Endodermal cell (in vitro differentiated cells): ENCODE measurements at places on chromosomes 6 and 20. TPM values are rescaled to one million over a fixed set of nuclear protein-coding genes. Genes with fewer than 3 reads are reported as not detected.

The KCNG1 gene
- 84.4 and 106 TPM in 2 replicates for total RNA-seq

The FHL5 gene
- total RNA-seq: not detected in 3 replicates

The FAM217A gene
- not detected in 2 replicates for total RNA-seq

The MTCH1 gene
- total RNA-seq: 225 and 235 TPM in 2 replicates

The CPNE5 gene
- 0.29 to 0.54 TPM (median 0.42 TPM) in 3 replicates for total RNA-seq

The PARD6B gene
- 29.0 TPM in 2 replicates for total RNA-seq

The TFAP2D gene
- not detected in 3 replicates for total RNA-seq

DNA sequence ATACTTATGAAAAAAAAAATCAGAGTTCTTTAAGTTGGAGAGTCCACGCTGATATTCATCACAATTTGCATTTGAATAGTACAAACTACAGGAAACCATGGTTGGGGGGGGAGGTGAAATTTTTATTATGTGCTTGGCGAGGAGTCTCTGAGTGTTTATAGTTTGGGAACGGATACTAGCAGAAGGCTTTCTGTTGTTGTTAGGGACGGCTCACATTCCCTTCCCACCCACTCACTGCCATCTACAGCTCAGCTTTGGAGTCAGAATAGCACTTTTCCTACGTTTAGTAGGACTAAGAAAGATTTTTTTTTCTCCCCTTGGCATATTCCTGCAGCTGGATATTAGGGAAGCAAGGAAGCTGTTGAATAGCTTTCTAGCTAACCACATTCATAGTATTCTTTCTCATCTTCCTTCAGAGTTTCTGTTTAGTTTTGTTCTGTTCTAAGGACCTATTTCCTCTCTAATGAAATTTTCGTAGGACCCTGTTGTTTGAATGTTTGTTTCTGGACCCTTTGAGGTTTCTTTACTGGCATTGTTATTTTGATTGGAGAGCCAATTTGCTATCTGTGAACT is 235.1 kb upstream of the ZNF217 start:
- H3K27me3 ChIP-seq: no peaks in the 10 kb centered on the region
- peak overlapping the region; percentile 30 for H3K4me3 ChIP-seq
- peak overlapping the region; percentile 72 for H3K27ac ChIP-seq
- peaks cover 14% of the 10 kb centered on the region for H3K4me1 ChIP-seq
- no peaks in the 10 kb centered on the region for H3K36me3 ChIP-seq

- H3K4me1 ChIP-seq: no peaks in the 10 kb centered on the region
- no peak for DNase-seq
- no peak overlapping the region for H3K4me3 ChIP-seq
- H3K27me3 ChIP-seq: peaks cover 7% of the 10 kb centered on the region
- no peak overlapping the region for H3K27ac ChIP-seq
- H3K36me3 ChIP-seq: no peaks in the 10 kb centered on the region
Observed at GRCh38 chr6:37618916-37619590, 78.6 kb downstream of the MDGA1 start.

GRCh38 chr6:52577022-52577777 is at the start of gene TRAM2:
TSS of gene TRAM2 (minus strand) at chr6:52577060. CDS start at chr6:52576915, 145 bp downstream.
- peaks cover 3% of the 10 kb centered on the region for H3K4me1 ChIP-seq
- H3K27ac ChIP-seq: peak within 1 kb of the TSS; percentile 88
- peak within 1 kb of the TSS; percentile 84 for H3K4me3 ChIP-seq
- no peaks in the 10 kb centered on the region for H3K27me3 ChIP-seq
- no peaks in the 10 kb centered on the region for H3K36me3 ChIP-seq
- DNase-seq: peak; percentile 93

- H3K27me3 ChIP-seq: no peaks in the 10 kb centered on the region
- no peak for DNase-seq
- H3K36me3 ChIP-seq: no peaks in the 10 kb centered on the region
- H3K4me3 ChIP-seq: no peak overlapping the region
Observed at GRCh38 chr6:2697291-2697690, 53.4 kb downstream of the MYLK4 start.

DNA sequence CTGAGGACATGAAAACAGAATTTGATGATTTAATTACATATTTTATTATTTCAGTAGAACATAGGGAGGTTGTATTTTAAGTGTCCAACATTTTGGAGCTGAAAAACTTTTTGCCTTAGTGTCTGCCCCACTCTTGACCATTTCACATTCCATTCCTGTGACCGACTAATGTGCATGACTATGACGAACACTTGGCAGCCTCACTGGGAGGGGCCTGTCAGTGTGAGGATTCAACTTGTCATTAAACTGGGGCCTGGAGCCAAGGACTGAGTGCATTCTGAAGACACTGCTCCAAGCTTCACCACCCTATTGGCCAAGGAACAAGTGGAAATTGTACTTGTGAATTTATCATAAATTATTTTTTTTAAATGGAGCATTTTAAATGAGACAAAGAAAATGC is 661.3 kb downstream of the BCKDHB start:
- no peak for DNase-seq
- peaks cover 7% of the 10 kb centered on the region for H3K4me1 ChIP-seq
- no peaks in the 10 kb centered on the region for H3K36me3 ChIP-seq
- no peak overlapping the region for H3K27ac ChIP-seq
- no peaks in the 10 kb centered on the region for H3K27me3 ChIP-seq

GRCh38 chr6:144334150-144334708 is 49.1 kb downstream of the UTRN start:
- no peaks in the 10 kb centered on the region for H3K36me3 ChIP-seq
- peaks cover 16% of the 10 kb centered on the region for H3K4me1 ChIP-seq

- no peaks in the 10 kb centered on the region for H3K36me3 ChIP-seq
- H3K27ac ChIP-seq: no peak overlapping the region
- DNase-seq: no peak
- no peaks in the 10 kb centered on the region for H3K4me1 ChIP-seq
- no peak overlapping the region for H3K4me3 ChIP-seq
Observed at GRCh38 chr20:64152906-64153305, 11.3 kb upstream of the MYT1 start.

GRCh38 chr20:57396212-57396983 is 5.2 kb downstream of the RBM38 start:
- peaks cover 26% of the 10 kb centered on the region for H3K36me3 ChIP-seq
- H3K27me3 ChIP-seq: no peaks in the 10 kb centered on the region
- peaks cover 7% of the 10 kb centered on the region for H3K4me1 ChIP-seq
- DNase-seq: no peak
- H3K4me3 ChIP-seq: no peak overlapping the region

GRCh38 chr6:118708744-118709143 is 57.4 kb upstream of the CEP85L start:
- no peaks in the 10 kb centered on the region for H3K36me3 ChIP-seq
- H3K27me3 ChIP-seq: no peaks in the 10 kb centered on the region
- peak overlapping the region; percentile 73 for H3K4me3 ChIP-seq
- no peak overlapping the region for H3K27ac ChIP-seq
- DNase-seq: no peak

GRCh38 chr6:135176464-135176863 is 4.6 kb upstream of the MYB start:
- peaks cover 4% of the 10 kb centered on the region for H3K4me1 ChIP-seq
- H3K4me3 ChIP-seq: no peak overlapping the region
- H3K27me3 ChIP-seq: peaks cover 26% of the 10 kb centered on the region
- no peak for DNase-seq
- no peak overlapping the region for H3K27ac ChIP-seq

GRCh38 chr20:47875297-47876025 is 90.2 kb upstream of the SULF2 start:
- no peak for DNase-seq
- no peak overlapping the region for H3K27ac ChIP-seq
- H3K36me3 ChIP-seq: no peaks in the 10 kb centered on the region
- H3K4me3 ChIP-seq: no peak overlapping the region

GRCh38 chr6:54286141-54286540 is 22.1 kb upstream of the TINAG start:
- H3K27ac ChIP-seq: no peak overlapping the region
- H3K36me3 ChIP-seq: no peaks in the 10 kb centered on the region
- H3K27me3 ChIP-seq: no peaks in the 10 kb centered on the region
- no peaks in the 10 kb centered on the region for H3K4me1 ChIP-seq

GRCh38 chr20:11247046-11248010 is 573.5 kb upstream of the JAG1 start:
- DNase-seq: no peak
- no peaks in the 10 kb centered on the region for H3K36me3 ChIP-seq
- peak overlapping the region; percentile 81 for H3K27ac ChIP-seq
- peaks cover 25% of the 10 kb centered on the region for H3K4me1 ChIP-seq

- H3K27ac ChIP-seq: peak overlapping the region; percentile 18
- no peaks in the 10 kb centered on the region for H3K27me3 ChIP-seq
- H3K36me3 ChIP-seq: peaks cover 63% of the 10 kb centered on the region
- no peak for DNase-seq
- peaks cover 10% of the 10 kb centered on the region for H3K4me1 ChIP-seq
- H3K4me3 ChIP-seq: no peak overlapping the region
Observed at GRCh38 chr20:48723308-48724264, 104.2 kb downstream of the PREX1 start.

DNA sequence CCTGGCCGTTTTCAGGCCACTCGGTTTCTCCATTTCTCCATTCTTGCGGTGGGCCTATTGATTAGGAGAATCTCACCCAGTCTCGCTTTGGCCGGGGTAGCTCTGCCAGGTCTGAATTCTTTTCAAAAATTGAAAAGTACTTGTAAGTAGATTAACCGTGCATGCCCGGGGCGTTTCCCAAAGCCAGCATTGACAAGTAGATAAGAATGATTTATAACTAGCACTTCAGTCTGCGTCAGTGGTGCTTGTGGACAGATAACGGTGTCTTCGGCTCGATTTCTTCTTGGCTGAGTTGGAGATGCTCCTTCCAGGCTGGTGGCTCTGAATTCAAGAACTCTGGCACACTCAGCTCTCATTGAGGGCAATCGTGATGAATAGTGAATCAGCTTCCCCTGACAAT is 29.0 kb downstream of the SLC24A3 start:
- H3K27me3 ChIP-seq: no peaks in the 10 kb centered on the region
- no peaks in the 10 kb centered on the region for H3K36me3 ChIP-seq
- DNase-seq: no peak

DNA sequence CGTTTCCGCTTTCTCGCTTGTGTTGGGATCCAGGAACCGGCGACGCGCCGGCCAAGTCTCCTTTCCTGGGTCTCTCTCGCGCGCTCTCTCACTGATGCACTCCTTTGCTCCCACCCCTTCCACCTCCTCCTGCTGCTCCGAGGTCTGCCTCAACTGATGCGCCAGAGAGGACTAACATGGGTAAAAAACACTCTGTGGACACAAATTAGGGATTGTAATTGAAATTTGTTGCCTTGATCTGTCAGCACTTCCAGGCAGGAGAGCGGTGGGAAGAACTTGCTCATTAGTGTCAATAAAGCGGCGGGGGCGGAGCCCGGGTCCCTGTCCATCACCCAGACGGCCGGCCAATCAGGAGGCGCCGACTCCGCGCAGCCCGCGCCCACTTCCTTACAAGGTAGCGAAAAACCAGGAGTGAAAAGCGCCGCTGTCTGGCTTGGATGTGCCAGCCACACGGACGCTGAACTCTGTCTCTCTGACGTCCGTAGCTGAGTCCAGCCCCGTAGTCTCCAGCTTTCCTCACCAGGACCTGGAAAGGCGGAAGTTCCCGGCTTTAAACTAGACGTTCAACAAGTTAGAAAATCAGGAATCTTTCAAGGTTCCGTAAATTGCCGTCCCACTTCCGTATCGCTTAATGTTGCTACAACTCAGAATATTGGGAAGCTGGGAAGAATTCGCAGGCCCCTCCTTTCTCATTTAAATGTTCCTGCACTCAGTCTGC is at the start of gene TBX18:
TBX18 (minus strand) TSS at position 267 of the 718 bp plus-strand sequence. CDS start 417 bp downstream, outside the sequence.
- H3K4me1 ChIP-seq: peaks cover 11% of the 10 kb centered on the region
- H3K4me3 ChIP-seq: peak within 1 kb of the TSS; percentile 78
- no peaks in the 10 kb centered on the region for H3K36me3 ChIP-seq

DNA sequence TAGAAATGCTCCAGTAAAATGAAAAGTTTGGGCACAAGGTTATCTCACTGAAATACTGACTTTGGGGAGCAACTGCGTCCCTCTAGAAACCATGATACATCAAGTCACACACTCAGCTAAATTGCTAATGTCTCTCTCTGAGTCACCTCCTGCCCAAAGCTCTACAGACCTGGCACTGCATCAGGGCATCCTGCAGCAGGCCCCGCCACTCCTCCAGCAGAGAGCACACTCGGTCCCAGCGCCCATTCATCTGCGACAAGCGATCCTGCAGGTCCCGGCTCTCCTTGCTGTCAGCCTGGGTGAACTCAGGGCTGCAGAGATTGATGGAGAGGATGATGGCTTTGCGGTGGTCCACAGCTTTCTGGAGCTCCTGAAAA is 329.0 kb downstream of the ESR1 start:
- H3K4me1 ChIP-seq: no peaks in the 10 kb centered on the region
- H3K27me3 ChIP-seq: no peaks in the 10 kb centered on the region
- H3K4me3 ChIP-seq: no peak overlapping the region
- no peak for DNase-seq

GRCh38 chr6:42766163-42766670 is 15.6 kb upstream of the BICRAL start:
- H3K4me3 ChIP-seq: no peak overlapping the region
- peaks cover 4% of the 10 kb centered on the region for H3K4me1 ChIP-seq
- H3K27me3 ChIP-seq: no peaks in the 10 kb centered on the region
- DNase-seq: no peak
- no peak overlapping the region for H3K27ac ChIP-seq

DNA sequence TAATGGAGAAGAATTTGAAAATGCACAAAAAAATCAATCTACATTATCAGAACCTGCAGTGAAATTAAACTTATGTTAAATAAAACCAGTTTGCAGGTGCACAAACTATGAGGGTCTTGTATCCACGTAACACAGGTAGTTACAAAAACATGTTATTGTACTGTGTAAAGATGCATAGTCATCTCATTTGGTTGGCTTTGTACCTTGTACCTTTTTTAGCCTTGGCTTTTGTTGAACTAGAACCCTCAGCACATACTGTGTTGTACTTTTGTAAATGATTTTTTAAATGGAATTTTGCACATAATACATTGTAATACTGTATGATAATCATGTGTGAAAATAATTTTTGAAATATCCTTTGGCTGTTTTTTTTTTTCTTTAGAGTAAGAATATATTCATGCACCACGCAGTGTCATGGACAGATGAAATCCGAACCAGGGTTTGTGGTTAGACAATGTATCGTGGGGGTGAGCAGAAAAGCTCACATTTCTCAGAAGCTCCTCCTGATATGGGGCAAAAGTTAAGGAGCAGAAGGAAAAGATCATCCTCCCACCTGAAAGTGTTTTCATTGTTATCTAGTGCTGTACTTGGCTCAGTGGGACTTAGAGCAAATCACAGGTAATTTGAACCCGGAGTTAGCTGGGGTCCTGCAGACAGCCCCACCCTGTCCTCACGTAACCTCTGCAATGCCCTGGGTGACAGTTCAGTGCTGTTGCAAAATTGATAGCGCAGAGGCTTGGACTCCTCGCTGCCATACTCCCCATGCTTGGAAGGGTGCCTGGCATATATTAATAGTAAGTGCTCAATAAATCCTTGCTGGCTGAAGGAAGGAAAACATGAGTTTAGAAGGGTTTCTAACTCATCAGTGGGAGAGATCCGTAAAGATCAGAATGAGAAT is 14.8 kb upstream of the NAA20 start:
- no peaks in the 10 kb centered on the region for H3K36me3 ChIP-seq
- H3K27me3 ChIP-seq: no peaks in the 10 kb centered on the region
- no peak overlapping the region for H3K4me3 ChIP-seq
- DNase-seq: no peak
- H3K27ac ChIP-seq: no peak overlapping the region

DNA sequence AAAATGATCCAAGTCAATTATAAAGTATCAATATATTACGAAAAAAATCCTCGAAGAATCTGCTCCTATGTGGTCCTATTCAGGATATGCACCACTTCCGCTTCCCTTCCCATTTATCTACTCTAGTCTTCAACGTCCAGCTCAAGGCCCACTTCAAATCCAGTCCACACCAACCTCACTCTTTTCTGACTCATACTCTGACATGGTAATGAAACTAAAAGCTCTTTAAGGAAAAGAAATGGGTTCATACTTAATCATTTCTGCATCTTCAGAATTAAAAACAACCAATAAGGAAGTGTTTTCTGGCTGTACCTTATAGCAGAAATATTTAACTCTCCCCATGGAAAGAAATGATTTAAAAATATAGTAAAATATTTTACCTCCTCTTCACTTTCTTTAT is 15.1 kb downstream of the DEK start:
- H3K27me3 ChIP-seq: no peaks in the 10 kb centered on the region
- H3K4me3 ChIP-seq: no peak overlapping the region
- no peak overlapping the region for H3K27ac ChIP-seq
- H3K4me1 ChIP-seq: no peaks in the 10 kb centered on the region
